NCI-H2107 (cell line): ENCODE measurements at places on chromosomes 2 and 18.

DNA sequence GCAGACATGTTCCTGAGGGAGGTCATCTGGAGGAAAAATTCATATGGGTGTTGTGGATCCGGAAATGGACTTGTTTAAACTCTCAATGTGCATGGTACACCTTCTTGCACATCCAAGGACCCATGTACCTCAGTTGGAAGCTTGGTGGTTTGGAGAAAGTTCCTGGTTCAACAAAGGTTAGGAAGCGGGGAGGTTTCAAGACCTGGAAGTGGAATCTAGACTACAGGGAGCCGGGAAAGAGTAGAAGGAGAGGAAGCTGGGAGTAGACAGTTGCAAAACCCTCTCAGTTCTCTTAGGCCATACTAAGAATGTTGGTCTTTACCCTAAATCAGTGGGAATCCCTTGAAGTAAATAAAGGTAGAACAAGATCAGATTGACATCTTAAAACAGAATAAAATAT lies 209.8 kb upstream of the SPOPL start:
- DNase-seq: no peak

- no peak for DNase-seq
These were observed 104.3 kb downstream of the COLEC12 start for GRCh38 chr18:396251-396555.

DNA sequence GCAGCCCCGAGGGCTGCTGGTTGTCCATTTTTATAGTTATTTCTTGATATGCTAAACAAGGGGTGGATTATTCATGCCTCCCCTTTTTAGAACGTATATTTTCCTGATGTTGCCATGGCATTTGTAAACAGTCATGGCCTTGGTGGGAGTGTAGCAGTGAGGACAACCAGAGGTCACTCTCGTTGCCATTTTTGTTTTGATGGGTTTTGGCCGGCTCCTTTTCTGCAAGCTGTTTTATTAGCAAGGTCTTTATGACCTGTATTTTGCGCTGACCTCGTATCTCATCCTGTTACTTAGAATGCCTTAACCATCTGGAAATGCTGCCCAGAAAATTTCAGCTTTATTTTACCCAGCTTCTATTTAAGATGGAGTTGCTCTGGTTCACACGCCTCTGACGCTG lies 825.8 kb upstream of the CDH2 start:
- DNase-seq: no peak

- no peak for DNase-seq
These were observed 49.1 kb upstream of the ATP6V1B1 start for GRCh38 chr2:70886541-70886987.

GRCh38 chr18:22223254-22223964 lies 54.0 kb downstream of the GATA6 start:
- no peak for DNase-seq

GRCh38 chr2:96505231-96505889 lies at the start of gene NEURL3:
TSS of gene NEURL3 (minus strand) at chr2:96505357. CDS start at chr2:96505286, 71 bp downstream.
- DNase-seq: no peak

GRCh38 chr2:98608962-98609604 lies 694 bp downstream of the UNC50 start:
- DNase-seq: no peak

GRCh38 chr2:217092710-217093379 lies 233.0 kb upstream of the TNP1 start:
- no peak for DNase-seq

GRCh38 chr2:1665761-1666505 lies 78.4 kb downstream of the PXDN start:
- DNase-seq: no peak
